NCI-H187 (cell line): ENCODE measurements at places on chromosomes 5 and 9.

GRCh38 chr9:111926421-111926875 is 29.8 kb downstream of the UGCG start:
- DNase-seq, result no peak

DNA sequence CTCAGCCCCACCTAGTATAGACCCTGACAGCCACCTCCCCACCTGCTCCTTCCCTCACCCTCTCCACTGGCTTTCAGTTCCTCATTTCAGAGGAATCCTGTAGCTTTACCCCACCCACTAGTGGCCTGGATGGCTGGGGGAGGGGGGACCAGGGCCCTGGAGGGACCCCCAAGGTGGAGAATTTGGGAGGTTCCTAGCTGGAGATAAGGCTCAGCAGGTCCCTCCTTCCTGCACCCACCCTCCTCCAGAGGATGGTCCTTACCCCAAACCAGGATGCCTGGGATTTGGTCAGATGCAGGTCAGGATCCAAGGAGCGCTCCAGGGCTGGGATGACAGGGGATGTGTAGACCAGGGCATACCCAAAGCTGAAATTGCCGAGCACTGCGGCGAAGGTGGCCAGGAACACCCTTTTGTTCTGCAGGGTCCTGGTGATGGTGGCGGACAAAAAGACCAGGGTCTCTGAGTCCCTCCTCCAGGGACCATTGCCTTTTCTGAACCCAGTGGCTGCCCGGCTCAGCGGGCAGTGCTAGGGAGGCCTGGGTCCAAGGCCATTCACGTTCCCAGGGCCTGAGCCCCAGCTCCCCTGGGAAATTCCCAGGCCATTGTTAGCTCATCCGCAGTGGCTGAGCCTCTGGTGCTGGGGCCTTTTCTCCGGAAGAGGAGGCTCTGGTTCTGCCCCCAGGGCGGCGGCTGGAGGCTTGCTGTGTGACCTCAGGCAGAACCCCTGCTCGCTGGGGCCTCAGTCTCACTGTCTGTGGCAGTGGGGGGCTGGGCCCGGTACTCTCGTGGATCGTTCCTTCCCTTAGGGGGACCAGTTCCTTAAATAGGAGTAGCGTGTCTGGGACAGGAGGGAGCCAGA is 678 bp downstream of the SLC2A6 start:
- DNase-seq, result no peak

GRCh38 chr9:121694600-121694999 is 43.2 kb downstream of the DAB2IP start:
- DNase-seq, result no peak

GRCh38 chr5:139182528-139183296 is 15.5 kb downstream of the SIL1 start:
- no peak for DNase-seq

DNA sequence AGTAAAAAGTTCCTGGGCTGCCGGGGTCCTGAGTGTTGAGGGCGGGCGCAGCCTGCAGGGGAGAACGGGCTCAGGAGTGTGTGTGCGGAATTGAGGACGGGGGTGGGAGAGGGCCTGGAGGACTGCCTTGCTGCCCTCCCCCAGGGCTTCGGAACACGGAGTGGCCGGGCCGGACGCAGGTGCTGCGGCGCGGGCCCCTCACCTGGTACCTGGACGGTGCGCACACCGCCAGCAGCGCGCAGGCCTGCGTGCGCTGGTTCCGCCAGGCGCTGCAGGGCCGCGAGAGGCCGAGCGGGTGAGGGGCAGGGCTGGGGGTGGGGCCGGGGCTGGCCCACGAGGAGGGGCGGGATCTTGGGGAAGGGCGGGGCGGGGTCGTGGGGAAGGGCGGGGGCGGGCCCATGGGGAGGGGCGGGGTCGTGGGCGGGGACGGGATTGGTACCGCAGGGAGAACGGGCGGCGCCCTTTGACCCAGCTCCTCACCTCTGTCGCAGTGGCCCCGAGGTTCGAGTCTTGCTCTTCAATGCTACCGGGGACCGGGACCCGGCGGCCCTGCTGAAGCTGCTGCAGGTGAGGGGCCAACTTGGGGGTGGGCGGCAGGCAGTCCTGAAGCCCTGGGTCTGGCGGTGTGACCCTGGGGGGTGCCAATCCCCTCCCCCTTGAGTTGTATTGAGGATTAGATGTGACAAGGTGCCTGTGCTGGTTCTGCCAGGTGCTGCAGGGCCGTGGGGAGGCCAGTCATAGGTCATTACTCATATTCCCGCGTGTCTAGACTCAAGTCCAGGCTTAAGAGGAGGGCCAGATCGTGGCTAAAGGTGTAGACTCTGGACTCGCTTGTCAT is 7.1 kb downstream of the FPGS start:
- no peak for DNase-seq
